ENCODE measurements at places on chromosomes 3 and 15.
A peak's percentile ranks its signal among the peaks of the same experiment; 100 is the strongest.

GRCh38 chr3:39143051-39143885 lies 10.1 kb downstream of the CSRNP1 start:
- no peak for DNase-seq

DNA sequence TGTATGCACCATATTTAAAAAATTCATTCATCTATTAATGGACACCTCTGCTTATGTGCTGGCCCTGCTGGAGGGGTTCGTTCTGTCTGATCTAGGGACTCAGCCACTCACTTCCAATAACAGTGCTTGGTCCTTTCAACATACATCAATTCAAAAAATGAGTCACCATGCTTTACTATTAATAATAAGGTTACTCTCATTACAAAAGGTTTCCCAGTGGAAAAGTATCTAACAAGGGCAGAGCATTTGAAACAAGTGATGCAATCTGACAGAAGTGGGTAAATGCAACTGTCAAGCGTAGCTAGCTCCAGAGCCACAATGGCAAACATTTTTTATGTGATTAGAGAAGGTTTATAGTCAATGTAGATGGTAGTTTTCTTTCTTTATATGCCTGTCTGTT lies 67.9 kb upstream of the TNIK start:
- DNase-seq = no peak

GRCh38 chr3:130548356-130548755 lies 31.4 kb downstream of the COL6A6 start:
- DNase-seq = no peak

DNA sequence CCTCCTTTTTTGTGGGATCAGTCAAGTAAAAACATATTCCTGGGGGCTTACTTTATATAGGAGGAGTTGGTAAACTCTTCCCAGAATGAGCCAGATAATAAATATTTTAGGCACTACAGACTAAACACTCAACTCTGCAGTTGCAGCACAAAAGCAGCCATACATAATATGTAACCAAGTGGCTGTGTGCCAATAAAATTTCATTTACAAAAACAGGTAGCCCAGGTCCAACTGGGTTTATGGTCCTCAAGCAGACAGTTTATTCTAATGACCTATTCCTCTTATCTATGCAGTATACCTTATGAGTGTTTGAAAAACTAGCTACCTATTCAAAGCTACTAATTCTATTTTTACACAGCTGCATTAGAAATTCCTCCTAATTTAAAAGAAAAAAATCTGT lies 61.8 kb downstream of the FAIM start:
- no peak for DNase-seq

DNA sequence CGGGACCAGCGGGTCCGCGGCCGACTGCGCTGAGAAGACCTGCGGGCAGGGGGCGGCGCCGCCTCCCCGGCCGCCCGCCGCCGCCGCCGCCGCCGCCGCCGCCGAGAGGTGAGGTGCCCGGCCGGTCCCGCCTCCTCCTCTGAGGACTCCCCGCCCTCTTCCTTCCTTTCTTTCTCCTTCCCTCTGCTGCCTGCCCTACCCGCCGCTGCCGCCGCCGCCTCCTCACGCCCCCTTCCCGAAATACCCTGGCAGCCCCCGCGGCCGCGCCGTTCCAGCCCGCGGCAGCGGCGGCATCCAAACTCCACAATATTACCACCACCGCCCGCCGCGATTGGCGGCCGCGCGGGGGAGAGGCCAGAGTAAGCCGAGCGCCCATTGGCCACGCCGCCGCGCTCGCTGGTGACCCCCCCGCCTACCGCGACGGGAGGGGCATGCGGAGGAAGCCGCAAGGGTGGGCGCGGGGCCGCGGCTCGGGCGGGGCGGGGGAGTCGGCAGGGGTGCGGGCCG lies 61.8 kb upstream of the ANKRD28 start:
- peak; percentile 72 for DNase-seq

DNA sequence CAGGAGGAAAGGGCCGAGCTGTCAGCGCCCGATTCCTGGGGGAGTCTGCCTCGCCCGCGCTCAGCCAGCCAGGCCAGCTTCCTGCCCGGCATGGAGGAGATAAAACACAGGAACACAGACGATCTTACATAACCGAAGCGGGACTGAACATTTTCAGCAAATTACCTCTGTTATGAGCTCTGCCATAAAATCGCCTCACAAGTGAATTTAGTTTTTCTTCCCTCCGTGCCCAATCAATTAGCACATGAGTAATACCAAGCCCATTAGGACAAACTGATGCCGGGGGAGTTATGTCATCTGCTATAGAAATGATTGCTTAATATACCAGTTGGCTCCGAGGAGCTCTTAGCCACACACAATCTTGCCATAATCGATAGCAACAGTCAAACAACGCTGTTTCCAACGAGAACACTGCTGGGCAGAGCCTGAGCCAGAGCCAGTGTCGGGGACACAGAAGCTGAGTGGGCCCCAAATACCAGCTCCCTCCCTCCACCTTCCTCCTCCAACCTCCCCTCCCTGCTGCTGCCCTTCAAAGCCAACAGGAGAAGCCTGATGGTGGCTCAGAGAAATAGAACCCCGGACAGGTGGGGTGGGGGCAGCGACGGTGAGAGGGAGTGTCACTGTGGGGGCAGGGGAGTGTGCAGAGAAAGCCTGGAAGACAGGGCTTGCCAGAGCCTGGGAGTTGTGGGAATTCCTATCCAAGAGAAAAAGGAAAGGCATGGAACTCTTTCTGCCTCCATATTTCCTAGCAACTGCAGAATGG lies 279.4 kb upstream of the TLE3 start:
- no peak for DNase-seq

GRCh38 chr15:65406424-65407000 lies 16.2 kb downstream of the IGDCC4 start:
- no peak for DNase-seq

DNA sequence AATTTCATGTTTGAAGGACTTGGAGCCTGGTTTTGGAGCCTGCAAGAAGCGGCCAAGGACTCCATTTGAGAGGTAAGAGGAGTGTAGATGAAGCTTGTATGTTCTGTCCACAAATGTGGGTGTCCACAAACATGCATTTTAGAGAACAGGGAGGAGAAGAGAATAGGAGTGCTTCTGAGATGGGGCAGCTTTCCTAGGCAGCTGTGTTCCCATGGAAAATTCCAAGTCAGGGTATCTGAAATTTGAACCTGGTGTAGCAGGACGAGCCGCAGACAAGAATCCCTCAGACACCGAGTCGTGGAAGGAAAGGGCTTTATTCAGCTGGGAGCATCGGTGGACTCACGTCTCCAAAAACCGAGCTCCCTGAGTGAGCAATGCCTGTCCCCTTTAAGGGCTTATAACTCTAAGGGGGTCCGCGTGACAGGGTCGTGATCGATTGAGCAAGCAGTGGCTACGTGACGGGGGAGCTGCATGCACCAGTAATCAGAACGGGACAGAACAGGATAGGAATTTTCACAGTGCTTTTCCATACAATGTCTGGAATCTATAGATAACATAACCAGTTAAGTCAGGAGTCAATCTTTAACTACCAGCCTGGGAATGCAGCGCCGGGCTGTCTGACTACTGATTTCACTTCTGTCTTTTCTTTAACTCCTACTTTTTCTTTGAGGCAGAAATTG lies 71.4 kb upstream of the WDR72 start:
- no peak for DNase-seq

DNA sequence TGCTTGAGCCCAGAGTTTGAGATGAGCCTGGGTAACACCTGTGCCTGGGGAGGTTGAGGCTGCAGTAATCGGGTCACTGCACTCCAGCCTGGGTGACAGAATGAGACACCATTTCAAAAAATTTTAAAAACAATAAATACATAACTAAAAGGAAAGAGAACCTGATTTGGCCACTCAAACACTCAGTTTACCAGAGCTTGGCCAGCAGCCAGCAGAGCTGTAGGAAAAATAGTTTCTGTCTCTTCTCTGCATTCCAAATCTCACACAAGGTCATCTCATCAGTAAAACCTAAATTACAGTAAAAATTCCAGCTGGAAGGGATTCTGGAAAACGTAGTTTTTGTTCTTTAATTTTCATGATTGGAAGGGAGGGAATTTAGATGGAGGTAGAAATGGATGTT lies 7.8 kb upstream of the PPM1L start:
- no peak for DNase-seq

GRCh38 chr15:57534281-57534680 lies 57.4 kb upstream of the MYZAP start:
- no peak for DNase-seq

GRCh38 chr3:142857056-142857455 lies 31.8 kb downstream of the PCOLCE2 start:
- no peak for DNase-seq

GRCh38 chr3:150723946-150724345 lies 20.2 kb upstream of the ERICH6 start:
- no peak for DNase-seq

GRCh38 chr15:67043939-67044771 lies 21.2 kb upstream of the SMAD3 start:
- no peak for DNase-seq

DNA sequence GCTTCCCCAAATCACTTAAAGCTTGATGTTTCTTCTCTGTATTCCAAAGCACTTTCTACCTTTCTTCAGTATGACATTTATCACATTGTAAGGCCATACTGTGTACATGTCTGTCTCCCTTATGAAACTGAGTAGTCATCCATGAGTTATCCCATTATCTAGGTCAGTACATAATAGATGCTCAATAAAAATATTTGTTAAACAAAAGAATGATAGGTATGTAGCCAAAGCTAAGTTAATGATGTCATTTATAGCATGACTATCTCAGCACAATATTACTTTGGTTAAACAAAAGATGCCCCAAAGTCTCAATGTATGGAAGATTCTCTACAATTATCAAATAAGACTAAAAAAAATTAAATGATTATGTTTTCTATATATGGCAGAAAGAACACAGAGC lies 3.1 kb upstream of the TMCO5A start:
- DNase-seq = no peak

- no peak for DNase-seq
Measured at GRCh38 chr15:69812861-69813261, 284.9 kb downstream of the TLE3 start.

DNA sequence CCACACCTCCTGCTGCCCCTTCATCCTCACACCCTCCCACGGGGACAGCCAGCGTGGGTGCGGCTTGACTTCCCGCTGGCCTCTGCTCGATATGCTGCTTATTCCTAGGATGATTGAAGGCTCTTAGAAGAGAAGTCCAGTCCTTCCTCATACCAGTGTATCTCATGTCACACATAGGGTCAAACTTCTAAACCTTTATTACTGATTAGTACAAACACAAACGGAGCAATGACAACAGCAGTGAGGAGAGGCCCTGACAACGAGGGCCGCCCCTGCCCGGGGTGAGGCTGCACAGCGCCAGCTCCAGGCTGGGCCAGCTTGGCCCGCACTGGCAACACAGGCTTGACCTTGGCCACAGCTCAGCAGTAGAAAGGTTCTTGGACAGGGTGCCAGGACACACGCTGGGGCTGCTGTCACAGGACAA lies 3.7 kb downstream of the CIB1 start:
- DNase-seq = no peak

DNA sequence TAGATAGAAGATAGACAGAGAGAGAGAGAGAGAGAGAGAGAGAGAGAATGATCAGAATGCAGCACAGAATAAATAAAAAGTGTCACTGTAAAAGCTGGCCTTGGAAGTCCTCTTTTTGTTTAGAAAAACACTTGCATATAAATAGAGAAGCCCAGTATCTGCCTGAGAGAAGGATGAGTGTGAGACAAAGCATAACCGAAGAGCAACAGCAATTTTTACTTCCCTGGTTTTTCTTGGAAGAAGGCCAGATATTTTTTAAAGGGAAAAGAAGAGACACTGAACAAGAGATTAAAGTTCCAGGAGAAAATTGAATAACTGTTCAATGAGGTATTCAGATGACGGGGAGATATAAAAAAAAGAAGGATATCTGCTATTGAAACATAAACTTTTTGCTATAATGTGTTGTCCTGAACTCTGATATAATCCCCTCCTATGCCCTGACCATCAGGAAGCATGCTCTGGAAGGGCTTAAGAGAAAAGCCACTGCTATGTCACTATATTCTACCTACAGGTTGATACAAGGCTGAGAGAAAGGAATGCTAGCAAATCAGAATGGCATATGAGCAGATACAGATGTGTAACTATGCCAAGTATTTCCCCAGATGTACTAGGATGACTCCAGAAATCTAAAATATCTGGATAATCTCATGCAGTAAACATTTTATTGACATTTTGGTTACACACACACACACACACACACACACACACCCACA lies 358.9 kb downstream of the RBMS3 start:
- no peak for DNase-seq

GRCh38 chr3:167113035-167113830 lies 266.9 kb downstream of the ZBBX start:
- no peak for DNase-seq

GRCh38 chr3:171236265-171237008 lies 209.9 kb upstream of the SLC2A2 start:
- no peak for DNase-seq

DNA sequence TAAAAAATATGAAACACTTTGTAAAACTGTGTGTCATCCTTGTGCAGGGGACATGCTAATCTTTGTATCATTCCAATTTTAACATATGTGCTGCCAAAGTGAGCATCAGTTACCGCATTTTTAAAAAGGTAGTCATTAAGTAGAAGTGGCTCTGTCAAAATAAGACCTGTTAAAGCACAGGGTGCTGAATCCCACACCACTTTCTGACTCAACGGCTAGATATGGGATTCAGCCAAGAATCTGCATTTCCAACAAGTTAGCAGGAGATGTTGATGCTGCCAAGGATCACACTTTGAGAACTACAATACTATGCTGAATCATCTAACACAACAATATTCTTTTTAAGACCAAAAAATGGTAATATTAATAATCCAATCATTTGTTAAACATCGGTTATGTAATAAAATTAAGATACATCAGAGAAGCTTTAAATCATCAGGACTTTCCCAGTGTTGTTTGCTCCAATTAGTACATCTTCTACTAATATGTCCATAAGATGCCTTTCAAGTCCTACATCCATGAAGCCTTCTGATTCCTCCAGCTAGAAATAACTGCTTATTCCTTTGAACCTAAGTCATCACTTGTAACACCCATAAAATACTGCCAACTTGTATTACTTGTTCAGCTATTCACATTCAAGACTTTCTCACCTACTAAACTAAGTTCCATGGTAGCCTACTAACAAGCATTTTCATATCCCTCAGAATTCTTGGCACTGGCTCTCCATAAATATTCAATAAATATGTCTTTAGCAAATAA lies 71.1 kb downstream of the TBL1XR1 start:
- DNase-seq = no peak

DNA sequence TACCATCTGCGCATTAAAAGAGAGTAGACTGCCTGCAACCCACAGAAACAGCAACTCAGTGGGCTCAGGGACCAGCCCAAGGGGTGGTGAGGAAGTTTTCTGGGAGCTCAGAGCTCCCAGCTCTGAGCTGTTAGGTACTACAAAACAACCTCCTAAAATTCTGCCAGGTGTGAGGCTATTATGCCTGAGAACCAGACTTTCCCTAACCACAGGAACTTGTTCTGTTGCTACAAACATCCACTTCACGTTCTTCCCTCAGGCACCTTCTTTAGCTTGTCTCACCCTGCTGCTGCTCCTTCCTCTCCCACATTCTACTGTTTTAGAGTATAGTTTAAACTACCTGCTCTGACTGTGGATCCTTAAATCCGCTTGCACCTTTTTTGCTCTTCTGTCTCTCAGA lies 399.4 kb downstream of the ROBO1 start:
- DNase-seq = no peak

- no peak for DNase-seq
Measured at GRCh38 chr3:129462361-129462968, 22.4 kb downstream of the IFT122 start.
